ENCODE measurements at places on chromosomes 16 and 17. TPM values are rescaled to one million over a fixed set of nuclear protein-coding genes. Genes with fewer than 3 reads are reported as not detected.

The PPM1E gene
- total RNA-seq: 4.6 TPM

The EFCAB5 gene
- not detected for total RNA-seq

The LPCAT2 gene
- total RNA-seq: 6.1 TPM

DNA sequence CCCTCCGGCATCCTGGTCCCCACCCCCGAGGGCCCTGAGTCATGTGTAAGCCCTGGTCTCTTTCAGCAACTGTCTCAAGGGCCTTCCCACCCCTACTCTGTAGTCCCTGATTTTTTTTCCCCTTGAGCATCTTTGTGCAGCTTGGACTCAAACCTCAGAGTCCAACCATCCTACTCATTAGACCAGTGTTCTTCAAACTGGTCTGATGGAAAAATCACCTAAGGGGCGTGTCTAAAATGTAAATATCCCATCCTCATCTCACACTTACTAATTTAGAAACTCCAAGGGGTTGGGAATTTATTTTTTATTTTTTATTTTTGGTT, 624 bp downstream of the G6PC3 start:
- DNase-seq: no peak

DNA sequence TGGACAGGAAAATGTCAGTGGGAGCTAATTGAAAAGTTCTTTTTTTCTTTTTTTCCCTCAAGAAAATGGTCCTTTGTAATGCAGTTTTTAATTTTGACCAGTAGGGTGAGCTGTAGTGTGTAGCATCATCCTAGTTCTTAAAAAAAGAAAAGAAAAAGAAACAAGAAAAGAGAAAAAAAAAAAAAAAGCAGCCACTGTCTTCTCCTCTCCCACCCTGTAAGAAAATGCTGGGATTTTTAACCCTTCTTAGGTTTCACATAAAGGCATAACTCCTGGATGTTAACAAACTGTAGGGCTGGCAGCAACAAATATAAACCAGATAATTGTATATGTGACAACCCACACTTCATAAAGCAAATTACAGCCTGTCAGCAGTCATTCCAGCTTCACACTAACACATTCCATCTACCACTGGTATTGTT, 78.1 kb downstream of the SKAP1 start:
- DNase-seq: peak; percentile 14

GRCh38 chr16:5604770-5605169, 507.2 kb upstream of the EEF2KMT start:
- peak; percentile 51 for DNase-seq

DNA sequence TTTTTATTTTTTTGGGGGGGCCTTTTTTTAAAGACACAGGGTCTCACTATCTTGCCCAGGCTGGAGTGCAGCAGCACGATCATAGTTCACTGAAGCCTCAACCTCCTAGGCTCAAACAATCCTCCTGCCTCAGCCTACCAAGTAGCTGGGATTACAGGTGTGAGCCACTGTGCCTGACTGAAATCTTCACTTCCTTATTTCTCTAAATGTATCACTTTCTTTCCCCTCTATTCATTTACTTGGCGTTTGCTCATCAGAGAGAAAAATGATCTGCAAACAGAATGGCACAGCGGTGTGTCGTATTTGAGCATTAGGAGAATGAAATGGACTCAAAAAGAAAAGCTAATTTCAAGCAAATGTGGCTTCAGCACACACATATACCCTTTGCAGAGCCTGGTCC, 44.3 kb upstream of the CDH5 start:
- DNase-seq: no peak

- DNase-seq: peak; percentile 76
These were observed at the start of gene SCNN1G for GRCh38 chr16:23182679-23183542. TSS of gene SCNN1G (plus strand) at chr16:23182745. CDS start at chr16:23186272, 3,527 bp downstream.

DNA sequence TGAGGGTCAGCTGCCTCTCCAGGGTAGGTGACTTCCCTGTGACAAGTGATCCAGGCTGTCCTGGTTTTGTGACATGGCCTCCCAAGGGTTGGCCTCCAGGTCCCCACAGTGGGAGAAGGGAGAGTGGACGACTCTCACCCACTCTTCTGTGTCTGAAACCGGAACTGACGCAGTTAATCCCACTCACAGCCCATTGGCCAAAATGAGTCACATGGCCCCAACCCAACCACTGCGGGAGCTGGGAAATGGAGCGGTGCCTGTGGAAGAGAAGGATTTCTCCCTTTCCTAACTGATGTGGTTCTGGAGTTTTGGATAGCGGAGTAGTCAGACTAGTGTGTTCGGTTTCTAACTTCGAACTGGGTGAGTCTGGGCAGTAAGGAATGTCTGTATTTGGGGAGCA, 79.4 kb downstream of the ABCC6 start:
- no peak for DNase-seq
